ENCODE measurements at places on chromosomes 11 and 22. TPM values are rescaled to one million over a fixed set of nuclear protein-coding genes. Genes with fewer than 3 reads are reported as not detected.
A peak's percentile ranks its signal among the peaks of the same experiment; 100 is the strongest.

ADM2 gene
- 0.39 TPM for total RNA-seq

NXPE4 gene
- not detected for total RNA-seq

FAM227A gene
- 5.7 TPM for total RNA-seq

DNA sequence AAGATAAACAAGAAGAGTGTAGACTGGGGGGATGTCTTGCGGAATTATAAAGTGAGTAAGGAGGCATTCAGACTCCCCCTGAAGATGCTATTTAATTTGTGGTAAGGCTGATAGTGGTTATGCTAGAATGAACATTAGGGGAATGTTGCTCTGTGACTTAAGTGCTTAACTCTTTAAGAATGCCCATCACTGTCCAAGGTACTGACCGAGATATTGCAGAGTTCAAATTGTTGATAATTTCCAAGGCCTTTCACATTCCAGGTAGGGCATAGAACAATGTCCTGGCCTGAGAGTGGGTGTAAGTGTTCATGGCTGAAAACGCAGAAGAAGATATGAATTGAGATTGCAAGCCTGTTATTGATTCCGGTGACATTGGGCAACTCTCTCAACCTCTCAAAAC, 90.3 kb upstream of the SEZ6L start:
- H3K36me3 ChIP-seq = no peaks in the 10 kb centered on the region
- H3K27ac ChIP-seq = no peak overlapping the region
- no peaks in the 10 kb centered on the region for H3K27me3 ChIP-seq
- H3K4me3 ChIP-seq = no peak overlapping the region

MCHR1 gene
- 0.12 TPM for total RNA-seq

DNA sequence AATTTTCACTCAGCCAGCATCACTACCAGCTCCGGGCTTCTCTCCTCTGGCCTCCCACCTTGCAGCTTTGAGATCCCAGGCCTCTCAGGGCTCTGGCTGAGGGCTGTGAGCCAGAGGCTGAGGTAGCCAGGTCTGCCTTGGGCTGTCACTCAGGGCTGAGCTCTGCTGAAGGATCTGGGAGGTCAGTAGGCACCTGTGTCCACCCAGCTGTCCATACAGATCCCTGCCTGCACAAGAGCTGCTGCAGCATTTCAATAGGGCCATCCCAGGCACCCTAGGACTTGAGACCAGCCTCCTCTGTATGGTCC, 12.6 kb downstream of the KCNQ1OT1 start:
- H3K36me3 ChIP-seq = no peaks in the 10 kb centered on the region
- H3K27me3 ChIP-seq = no peaks in the 10 kb centered on the region
- no peak overlapping the region for H3K27ac ChIP-seq
- peaks cover 37% of the 10 kb centered on the region for H3K4me1 ChIP-seq
- DNase-seq = no peak

DNA sequence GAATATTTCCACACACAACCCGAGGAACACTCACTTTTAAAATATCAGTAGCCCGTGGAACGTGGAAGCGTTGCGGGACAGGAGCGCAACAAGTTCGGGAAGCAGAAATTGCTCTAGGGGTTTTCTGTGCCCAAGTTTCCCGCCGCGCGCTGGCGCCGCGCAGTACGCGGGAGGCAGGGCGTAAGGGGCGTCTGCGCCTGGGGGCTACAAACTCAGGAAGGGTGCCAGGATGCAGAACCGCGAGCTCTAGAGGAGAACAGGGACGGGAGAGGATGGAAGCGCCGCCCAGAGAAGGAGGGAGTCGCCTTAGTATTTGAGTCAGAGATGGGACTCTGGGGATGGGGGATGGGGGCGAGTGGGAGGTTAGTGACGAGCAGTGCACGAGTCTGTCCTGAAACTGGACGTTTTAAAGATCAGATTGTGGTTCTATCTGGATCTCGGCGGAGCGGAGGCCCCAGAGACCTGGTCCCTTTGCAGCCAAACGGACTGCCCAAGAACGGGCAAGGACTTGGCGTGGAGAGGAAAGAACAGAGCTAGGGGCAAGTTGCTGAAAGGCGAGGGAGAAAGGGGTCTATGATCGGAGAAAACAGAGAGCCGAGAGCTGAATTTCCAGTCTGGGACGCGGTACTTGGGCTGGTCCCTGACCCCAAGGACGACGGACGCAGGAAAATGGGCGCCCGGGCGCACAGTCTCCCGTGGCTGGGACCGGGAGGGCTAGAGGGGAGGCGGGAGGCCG, 4.7 kb downstream of the BSX start:
- peaks cover 11% of the 10 kb centered on the region for H3K4me1 ChIP-seq
- DNase-seq = no peak
- H3K36me3 ChIP-seq = no peaks in the 10 kb centered on the region
- no peak overlapping the region for H3K27ac ChIP-seq

OR8G1 gene
- not detected for total RNA-seq

GRCh38 chr11:75280227-75280701, 39.7 kb downstream of the TPBGL start:
- peak; percentile 82 for DNase-seq
- H3K27ac ChIP-seq = no peak overlapping the region
- no peaks in the 10 kb centered on the region for H3K4me1 ChIP-seq

GRCh38 chr11:102914238-102915043, 39.7 kb upstream of the MMP12 start:
- H3K27me3 ChIP-seq = no peaks in the 10 kb centered on the region
- H3K36me3 ChIP-seq = no peaks in the 10 kb centered on the region
- peak; percentile 68 for DNase-seq

GRCh38 chr11:66604155-66604554, 11.2 kb downstream of the CCS start:
- H3K36me3 ChIP-seq = peaks cover 18% of the 10 kb centered on the region
- H3K4me1 ChIP-seq = no peaks in the 10 kb centered on the region
- DNase-seq = no peak
- no peaks in the 10 kb centered on the region for H3K27me3 ChIP-seq

SF3B2 gene
- 210 TPM for total RNA-seq

DNA sequence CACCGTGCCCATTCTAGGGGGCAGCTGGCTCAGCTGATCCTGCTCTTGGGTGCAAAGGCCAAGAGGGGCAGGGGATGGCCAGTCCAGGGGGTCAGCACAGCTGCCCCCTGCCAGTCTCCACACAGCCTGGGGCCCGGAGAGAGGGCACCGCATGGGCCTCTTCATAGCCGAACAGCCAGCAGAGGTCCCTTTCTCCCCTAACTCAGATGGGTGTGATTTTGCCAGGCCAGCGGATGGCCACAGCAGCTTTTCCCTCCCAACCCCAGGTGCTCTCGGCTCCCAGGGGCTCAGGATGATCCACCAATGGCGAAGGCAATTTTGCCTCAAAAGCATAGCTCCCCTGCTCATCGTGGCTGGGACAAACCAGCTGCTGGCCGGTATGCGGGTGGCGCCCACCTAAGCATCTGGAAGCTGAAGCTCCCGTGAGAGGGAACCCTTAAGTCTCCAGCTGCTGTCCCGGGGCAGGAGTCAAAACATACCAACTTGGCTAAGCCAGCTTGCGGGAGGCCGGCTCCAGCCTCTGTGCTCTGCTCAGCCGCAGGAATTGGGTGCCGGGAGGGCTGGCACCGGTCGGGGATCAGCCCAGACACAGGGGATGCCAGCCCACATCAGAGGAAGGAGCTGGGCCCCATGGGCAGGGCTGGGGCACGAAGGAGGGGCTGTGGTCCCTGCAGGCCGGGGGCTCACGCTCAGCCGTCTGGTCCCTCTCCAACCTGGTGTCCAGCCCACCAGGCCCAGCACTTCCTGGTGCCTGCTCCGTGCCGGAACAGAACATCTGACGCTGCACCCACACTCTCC, 30.5 kb upstream of the GNB1L start:
- no peaks in the 10 kb centered on the region for H3K36me3 ChIP-seq
- no peak overlapping the region for H3K27ac ChIP-seq
- H3K4me1 ChIP-seq = no peaks in the 10 kb centered on the region
- no peaks in the 10 kb centered on the region for H3K27me3 ChIP-seq
- no peak overlapping the region for H3K4me3 ChIP-seq
- DNase-seq = no peak

GRCh38 chr22:45429424-45429823, 15.9 kb downstream of the RIBC2 start:
- H3K4me1 ChIP-seq = no peaks in the 10 kb centered on the region
- no peak for DNase-seq
- H3K4me3 ChIP-seq = no peak overlapping the region

GRCh38 chr11:126115816-126116331, 53.2 kb upstream of the CDON start:
- H3K4me3 ChIP-seq = no peak overlapping the region
- no peak for DNase-seq
- no peak overlapping the region for H3K27ac ChIP-seq
- peaks cover 20% of the 10 kb centered on the region for H3K4me1 ChIP-seq
- H3K36me3 ChIP-seq = no peaks in the 10 kb centered on the region

QSER1 gene
- total RNA-seq = 15.9 TPM

DNA sequence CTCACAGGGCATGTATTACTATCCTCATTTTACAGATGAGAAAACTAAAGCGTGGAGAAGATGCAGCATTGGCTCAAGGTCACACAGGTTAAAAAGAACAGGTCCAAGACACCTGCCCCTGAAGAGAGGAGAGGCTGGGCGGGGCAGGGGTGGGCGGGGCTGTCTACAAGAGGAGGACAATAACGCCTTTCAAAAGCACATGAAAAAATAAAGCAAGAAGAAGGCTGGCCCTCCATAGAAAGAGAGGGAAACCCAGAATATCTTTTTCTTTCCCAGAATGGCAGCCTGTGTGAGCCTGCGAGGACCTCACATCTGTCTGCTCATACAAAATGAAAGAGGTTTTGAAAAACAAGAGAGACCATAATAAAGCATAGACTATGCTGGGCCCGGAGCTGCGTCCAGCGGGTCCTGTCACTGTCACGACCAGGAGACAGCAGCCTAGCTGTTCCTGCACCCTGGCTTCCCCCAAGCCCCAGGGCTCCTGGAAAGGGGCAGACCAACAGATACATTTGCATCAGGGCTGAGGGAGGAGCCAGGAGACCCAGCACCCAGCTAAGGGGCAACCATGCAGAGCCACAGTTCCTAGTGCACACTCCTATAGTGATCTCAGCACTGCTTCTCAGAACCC, 61.6 kb downstream of the DSCAML1 start:
- DNase-seq = no peak
- no peak overlapping the region for H3K4me3 ChIP-seq
- H3K4me1 ChIP-seq = no peaks in the 10 kb centered on the region
- no peak overlapping the region for H3K27ac ChIP-seq

DNA sequence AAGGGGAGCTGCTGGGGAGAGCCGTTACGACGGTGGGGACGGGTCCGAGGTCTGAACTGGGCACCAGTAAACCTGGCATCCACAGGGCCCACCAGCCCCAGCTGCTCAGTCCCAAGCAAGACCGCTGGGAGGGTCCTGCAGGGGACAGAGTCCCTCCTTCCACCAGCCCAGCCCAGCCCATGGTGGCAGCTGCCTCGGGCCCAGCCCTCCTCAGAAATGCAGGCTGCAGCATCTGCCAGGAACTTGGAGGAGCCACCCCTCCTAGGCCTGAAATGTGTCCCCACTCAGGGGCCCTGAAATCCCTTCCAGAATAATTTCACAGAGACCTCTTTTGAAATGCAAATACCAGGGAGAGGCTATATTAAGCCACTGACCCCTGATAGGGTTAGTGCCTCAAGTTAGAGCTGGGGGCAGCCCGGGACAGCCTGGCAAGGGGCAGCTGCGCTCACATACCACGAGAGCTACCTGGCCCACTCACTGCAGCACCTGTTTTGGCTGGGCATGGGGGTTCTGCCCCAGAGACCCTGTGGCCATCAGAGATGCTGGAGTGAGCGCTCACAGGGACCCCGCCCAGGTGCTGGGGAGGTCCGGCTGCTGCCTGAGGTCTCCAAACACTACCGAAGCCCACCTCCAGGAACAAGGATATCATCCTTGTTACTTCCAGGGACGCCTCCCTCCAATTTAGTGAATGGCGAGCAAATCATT, 53.1 kb downstream of the CELSR1 start:
- DNase-seq = no peak
- H3K27me3 ChIP-seq = no peaks in the 10 kb centered on the region
- peak overlapping the region; percentile 29 for H3K27ac ChIP-seq

RTN4R gene
- 5.3 TPM for total RNA-seq

GRCh38 chr11:13216019-13216710, 61.4 kb upstream of the BMAL1 start:
- no peaks in the 10 kb centered on the region for H3K36me3 ChIP-seq
- no peak overlapping the region for H3K4me3 ChIP-seq
- no peak for DNase-seq
- H3K27ac ChIP-seq = no peak overlapping the region
- H3K4me1 ChIP-seq = peaks cover 13% of the 10 kb centered on the region
- no peaks in the 10 kb centered on the region for H3K27me3 ChIP-seq

GRCh38 chr11:111845276-111846028, 25.9 kb downstream of the ALG9 start:
- no peak overlapping the region for H3K27ac ChIP-seq
- H3K36me3 ChIP-seq = peaks cover 12% of the 10 kb centered on the region
- no peak overlapping the region for H3K4me3 ChIP-seq
- peaks cover 10% of the 10 kb centered on the region for H3K4me1 ChIP-seq

DNA sequence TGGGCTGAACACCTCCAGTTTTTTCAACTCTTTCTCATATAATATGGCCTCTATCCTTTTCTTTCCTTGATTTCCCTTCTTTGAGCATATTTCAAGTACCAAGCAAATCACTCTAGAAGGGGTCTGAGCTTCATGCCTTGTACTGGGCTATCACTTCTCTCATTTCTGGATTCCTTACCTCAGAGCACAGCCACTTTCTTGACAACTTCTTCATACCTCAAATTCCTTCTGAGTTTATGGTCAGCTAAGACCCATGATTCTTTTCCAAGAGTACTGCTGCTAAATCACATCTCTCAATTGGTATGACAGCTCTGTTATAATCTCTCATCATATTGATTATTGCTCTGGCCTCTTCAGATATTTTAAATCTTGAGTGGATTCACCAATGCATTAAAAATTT, 224.8 kb upstream of the ZBED5 start:
- no peaks in the 10 kb centered on the region for H3K36me3 ChIP-seq
- H3K27me3 ChIP-seq = no peaks in the 10 kb centered on the region
- no peak overlapping the region for H3K27ac ChIP-seq
- DNase-seq = no peak
- H3K4me1 ChIP-seq = peaks cover 11% of the 10 kb centered on the region

DNA sequence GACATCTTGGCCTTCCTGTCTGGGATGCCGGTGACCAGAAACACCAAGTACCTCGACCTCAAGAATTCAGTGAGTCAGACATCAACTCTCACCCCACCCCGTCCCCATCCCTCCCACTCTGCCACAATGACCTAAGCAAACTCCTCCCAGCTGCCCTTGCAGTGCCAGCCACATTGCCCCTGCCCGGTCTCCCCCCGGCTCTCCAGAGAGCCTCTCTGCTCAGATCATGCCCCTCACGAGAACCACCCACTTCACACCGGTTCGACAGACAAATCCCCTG, 23.6 kb upstream of the MYRF start:
- H3K4me3 ChIP-seq = no peak overlapping the region
- no peak for DNase-seq
- H3K27ac ChIP-seq = peak overlapping the region; percentile 34
- peaks cover 13% of the 10 kb centered on the region for H3K4me1 ChIP-seq
- H3K36me3 ChIP-seq = no peaks in the 10 kb centered on the region
- H3K27me3 ChIP-seq = no peaks in the 10 kb centered on the region
